ENCODE measurements at places on chromosomes 7 and 10. TPM values are rescaled to one million over a fixed set of nuclear protein-coding genes. Genes with fewer than 3 reads are reported as not detected.

GRM3 gene
- total RNA-seq, result not detected

MEST gene
- total RNA-seq, result 68.9 TPM

CNPY1 gene
- total RNA-seq, result not detected

- no peak overlapping the region for H3K27ac ChIP-seq
- H3K4me1 ChIP-seq, result peaks cover 17% of the 10 kb centered on the region
- no peak for DNase-seq
These were observed 96.3 kb downstream of the PRKAG2 start for GRCh38 chr7:151780631-151781030.

DNA sequence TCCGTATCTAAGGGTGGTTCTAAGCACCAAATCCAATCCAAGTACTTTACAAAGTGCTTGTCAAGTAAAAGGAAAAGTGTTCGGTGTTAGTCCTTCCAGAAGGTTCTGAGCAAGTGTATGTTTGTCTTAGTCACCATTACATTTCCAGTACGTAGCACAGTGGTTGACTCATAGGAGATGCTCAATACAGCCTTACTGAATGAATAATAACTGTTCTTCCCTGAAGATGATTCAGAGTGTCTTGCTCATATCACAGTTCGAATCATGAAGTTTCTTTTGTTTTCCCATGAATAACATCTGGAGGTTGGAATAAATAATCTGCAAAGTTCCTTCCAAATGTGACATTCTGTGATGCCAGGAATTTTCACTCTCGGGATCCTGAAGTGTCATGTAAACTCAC lies 53.4 kb downstream of the WNT2 start:
- no peak overlapping the region for H3K4me3 ChIP-seq
- no peak overlapping the region for H3K27ac ChIP-seq
- DNase-seq, result no peak
- no peaks in the 10 kb centered on the region for H3K36me3 ChIP-seq

DNA sequence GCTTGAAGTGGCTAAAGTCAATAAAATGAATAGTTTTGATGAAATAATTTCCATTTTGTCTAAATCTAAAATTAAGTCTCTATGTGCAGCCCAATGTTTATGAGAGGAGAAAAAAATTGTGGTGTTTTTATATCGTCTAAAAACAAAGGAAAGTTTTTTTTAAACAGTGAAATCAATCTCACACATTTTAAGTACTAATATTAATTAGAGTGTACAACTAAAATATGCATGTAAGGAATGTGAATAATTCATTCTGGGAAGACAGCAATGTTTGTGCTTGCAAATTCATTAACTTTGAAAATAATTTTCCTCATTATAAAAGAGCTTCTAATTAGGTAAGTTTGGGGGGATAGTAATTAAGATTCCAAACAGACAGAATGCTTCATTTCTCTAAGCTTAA lies at the start of gene NPVF:
Gene NPVF (minus strand): TSS at position 101 of the 400 bp plus-strand sequence. CDS start 47 bp downstream, at position 54.
- no peaks in the 10 kb centered on the region for H3K27me3 ChIP-seq
- H3K27ac ChIP-seq, result no peak within 1 kb of the TSS
- no peaks in the 10 kb centered on the region for H3K4me1 ChIP-seq
- DNase-seq, result no peak

DNA sequence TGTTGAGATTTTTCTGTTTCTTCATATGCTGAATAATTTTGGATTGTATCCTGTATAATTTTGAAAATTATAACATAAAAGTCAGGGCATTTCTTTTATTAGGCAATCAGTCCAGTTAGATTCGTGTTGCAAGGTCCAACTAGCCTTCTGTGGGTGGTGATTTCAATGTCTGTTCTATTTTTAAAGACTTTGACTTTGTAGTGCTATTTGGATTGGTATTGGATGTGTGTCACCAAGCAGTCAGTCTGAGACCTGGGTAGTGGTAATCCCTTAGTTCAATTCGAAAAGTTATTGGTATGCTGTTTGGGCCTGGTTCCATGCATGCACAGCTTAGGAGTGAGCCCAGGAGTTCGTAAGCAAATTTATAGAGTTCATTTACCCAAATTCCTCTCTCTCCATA lies 82.2 kb downstream of the EPDR1 start:
- H3K27me3 ChIP-seq, result no peaks in the 10 kb centered on the region
- no peak for DNase-seq
- H3K36me3 ChIP-seq, result no peaks in the 10 kb centered on the region
- H3K4me3 ChIP-seq, result no peak overlapping the region

- H3K27ac ChIP-seq, result no peak overlapping the region
- no peaks in the 10 kb centered on the region for H3K27me3 ChIP-seq
These were observed 349.0 kb downstream of the TNS3 start for GRCh38 chr7:47232751-47233412.

DNA sequence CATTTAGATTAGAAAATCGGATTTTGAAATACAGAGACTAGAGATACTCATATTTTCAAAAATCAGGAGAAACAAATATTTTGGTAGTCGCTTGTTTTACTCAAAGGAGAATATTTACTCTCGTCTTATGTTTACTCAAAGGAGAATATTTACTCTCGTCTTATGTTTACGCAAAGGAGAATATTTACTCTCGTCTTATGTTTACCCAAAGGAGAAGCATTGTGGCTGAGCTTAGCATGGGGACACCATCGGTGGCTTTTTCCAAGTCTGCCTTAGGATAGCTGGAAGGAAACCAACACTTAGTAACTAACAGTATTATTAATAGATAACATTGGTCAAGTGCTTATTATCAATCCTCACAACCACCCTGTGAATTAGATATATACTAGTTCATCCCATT lies 71.8 kb downstream of the SNX10 start:
- no peak for DNase-seq
- peaks cover 42% of the 10 kb centered on the region for H3K4me1 ChIP-seq
- H3K36me3 ChIP-seq, result no peaks in the 10 kb centered on the region

Measured in body of pancreas (tissue), 4 donors.